ENCODE measurements at places on chromosomes 6 and 20. TPM values are rescaled to one million over a fixed set of nuclear protein-coding genes. Genes with fewer than 3 reads are reported as not detected.

The OTOR gene
- not detected for polyA plus RNA-seq

The TASP1 gene
- 13.3 TPM for polyA plus RNA-seq

The DLL1 gene
- polyA plus RNA-seq, result 33.4 TPM

GRCh38 chr20:49267327-49267726, 10.5 kb downstream of the ZNFX1 start:
- H3K27ac ChIP-seq, result no peak overlapping the region
- H3K27me3 ChIP-seq, result no peaks in the 10 kb centered on the region
- H3K4me1 ChIP-seq, result peaks cover 4% of the 10 kb centered on the region
- H3K4me3 ChIP-seq, result no peak overlapping the region

DNA sequence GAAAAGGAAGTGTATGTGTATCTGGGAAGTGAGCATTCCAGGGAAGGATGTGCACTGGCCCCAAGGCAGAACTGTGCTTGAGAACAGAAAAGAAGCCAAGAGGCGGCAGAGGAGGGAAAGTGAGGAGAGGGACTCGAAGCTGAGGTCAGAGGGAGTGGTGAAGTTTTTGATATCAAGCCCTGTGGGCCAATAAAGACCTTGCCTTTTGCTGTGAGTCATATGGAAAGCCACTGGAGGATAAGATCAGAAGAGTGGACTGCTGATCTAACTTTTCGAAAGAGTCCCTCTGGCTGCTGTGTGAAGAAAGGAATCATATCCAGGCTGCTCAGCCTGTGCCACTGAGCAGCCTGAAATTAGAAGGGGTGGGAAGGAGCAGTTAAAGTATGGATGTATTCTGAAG, 99.4 kb downstream of the EYA4 start:
- DNase-seq, result no peak
- H3K36me3 ChIP-seq, result no peaks in the 10 kb centered on the region
- H3K4me1 ChIP-seq, result no peaks in the 10 kb centered on the region
- H3K27ac ChIP-seq, result no peak overlapping the region
- H3K27me3 ChIP-seq, result no peaks in the 10 kb centered on the region

GRCh38 chr6:115133790-115134189, 791.0 kb upstream of the HS3ST5 start:
- no peaks in the 10 kb centered on the region for H3K36me3 ChIP-seq
- no peak overlapping the region for H3K4me3 ChIP-seq
- DNase-seq, result no peak
- H3K27ac ChIP-seq, result no peak overlapping the region

DNA sequence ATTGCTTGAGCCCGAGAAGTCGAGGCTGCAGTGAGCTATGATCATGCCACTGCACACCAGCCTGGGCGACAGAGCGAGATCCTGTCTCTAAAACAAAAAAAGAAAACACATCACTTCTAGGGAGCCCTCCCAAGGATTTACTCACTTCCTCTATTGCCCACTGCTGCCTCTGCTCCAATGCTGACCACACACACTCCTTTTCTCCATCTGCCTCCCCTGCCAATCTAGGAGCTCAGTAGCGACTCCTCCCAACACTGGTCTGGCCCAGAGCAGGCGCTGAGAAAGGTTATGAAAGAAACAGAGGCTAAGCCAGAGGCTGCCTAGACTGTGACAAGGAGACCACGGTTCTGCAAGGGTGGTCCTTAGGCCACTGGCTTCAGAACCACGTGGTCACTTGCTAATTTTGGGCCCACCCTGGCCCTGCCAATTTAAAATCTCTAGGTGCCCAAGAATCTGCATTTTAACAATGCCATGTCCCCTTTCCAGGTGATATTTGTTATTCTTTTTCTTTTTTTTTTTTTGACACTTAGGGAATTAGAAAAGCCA, 1.3 kb upstream of the E2F1 start:
- no peaks in the 10 kb centered on the region for H3K27me3 ChIP-seq
- H3K27ac ChIP-seq, result no peak overlapping the region
- H3K4me1 ChIP-seq, result peaks cover 2% of the 10 kb centered on the region
- no peak for DNase-seq

GRCh38 chr6:87902383-87902782, 145.3 kb upstream of the SPACA1 start:
- H3K27me3 ChIP-seq, result no peaks in the 10 kb centered on the region
- no peak for DNase-seq
- no peaks in the 10 kb centered on the region for H3K36me3 ChIP-seq
- H3K4me3 ChIP-seq, result no peak overlapping the region
- H3K27ac ChIP-seq, result no peak overlapping the region
